ENCODE measurements at places on chromosomes 3 and 15.

- DNase-seq = no peak
Observed at GRCh38 chr3:12993517-12994356, 79.5 kb downstream of the IQSEC1 start.

- DNase-seq = peak; percentile 2
Observed at GRCh38 chr15:54803134-54803808, 393.5 kb downstream of the RSL24D1 start.

GRCh38 chr3:31550452-31551251 lies 17.9 kb downstream of the STT3B start:
- no peak for DNase-seq

GRCh38 chr15:64911311-64912186 lies at the start of gene ANKDD1A:
ANKDD1A (plus strand) TSS chr15:64911902; CDS start chr15:64911931, 29 bp downstream.
- DNase-seq = no peak
